ENCODE measurements at places on chromosomes 7 and 10.
A peak's percentile ranks its signal among the peaks of the same experiment; 100 is the strongest.

DNA sequence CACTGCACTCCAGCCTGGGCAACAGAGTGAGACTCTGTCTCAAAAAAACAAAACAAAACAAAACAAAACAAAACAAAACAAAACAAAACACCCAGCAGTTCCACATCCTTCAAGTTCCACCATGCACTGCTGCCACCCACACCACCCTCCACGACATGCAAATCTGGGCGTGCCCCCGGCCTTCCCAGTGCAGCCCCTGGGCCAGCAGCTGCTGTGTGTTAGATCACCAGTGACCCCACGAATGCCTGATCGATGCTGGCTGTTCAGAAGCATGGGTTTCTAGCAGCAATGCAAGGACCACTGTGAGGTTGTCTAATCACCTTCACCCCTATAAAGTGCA lies 36.3 kb downstream of the ELFN1 start:
- no peaks in the 10 kb centered on the region for H3K36me3 ChIP-seq
- no peaks in the 10 kb centered on the region for H3K4me1 ChIP-seq
- no peak overlapping the region for H3K27ac ChIP-seq
- H3K27me3 ChIP-seq, result no peaks in the 10 kb centered on the region
- DNase-seq, result no peak

DNA sequence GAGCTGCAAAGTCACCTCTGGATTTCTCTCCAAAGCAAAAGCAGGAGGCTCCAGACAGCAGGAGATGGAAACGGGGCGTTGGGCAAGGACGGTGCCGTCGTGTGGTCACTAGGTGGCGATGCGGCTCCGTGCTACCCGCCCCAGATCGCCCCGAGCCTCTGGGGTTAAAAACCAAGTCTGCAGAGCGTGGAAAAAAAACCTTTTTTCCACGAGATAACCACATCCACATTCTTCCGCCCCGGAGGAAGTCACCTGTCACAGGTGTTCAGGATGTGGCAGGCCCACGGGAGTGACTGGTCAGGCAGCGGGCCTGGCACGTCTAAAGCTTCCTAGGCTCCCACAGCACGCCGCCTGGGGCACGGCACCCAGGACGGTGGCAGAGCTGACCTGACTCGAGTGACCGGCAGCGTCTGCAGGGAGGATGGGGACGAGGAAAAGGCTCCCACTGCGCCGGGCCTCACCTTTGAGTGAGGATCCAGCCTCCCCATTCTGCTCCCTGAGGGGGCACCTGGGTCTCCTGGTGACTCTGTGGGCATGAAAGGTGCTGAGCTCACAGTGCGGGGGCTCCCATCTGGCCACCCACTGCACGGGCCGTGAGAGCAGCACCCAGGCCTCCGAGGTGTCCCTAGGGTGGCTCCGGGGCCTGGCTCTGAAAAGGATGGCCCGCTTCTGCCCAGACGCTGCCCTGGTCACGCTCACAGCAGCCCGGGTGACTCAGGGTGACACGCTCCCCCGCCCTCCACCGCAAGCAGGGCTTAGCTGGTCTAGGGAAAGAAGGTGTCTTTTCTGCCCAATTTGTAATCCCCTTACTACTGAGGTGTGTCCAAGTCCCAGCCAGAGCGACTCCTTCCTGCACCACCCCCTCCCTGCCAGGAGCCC lies 71.3 kb upstream of the TNRC18 start:
- H3K4me1 ChIP-seq, result peaks cover 29% of the 10 kb centered on the region
- H3K27ac ChIP-seq, result peak overlapping the region; percentile 66
- H3K4me3 ChIP-seq, result peak overlapping the region; percentile 59
- DNase-seq, result peak; percentile 86
- H3K36me3 ChIP-seq, result no peaks in the 10 kb centered on the region
- no peaks in the 10 kb centered on the region for H3K27me3 ChIP-seq

DNA sequence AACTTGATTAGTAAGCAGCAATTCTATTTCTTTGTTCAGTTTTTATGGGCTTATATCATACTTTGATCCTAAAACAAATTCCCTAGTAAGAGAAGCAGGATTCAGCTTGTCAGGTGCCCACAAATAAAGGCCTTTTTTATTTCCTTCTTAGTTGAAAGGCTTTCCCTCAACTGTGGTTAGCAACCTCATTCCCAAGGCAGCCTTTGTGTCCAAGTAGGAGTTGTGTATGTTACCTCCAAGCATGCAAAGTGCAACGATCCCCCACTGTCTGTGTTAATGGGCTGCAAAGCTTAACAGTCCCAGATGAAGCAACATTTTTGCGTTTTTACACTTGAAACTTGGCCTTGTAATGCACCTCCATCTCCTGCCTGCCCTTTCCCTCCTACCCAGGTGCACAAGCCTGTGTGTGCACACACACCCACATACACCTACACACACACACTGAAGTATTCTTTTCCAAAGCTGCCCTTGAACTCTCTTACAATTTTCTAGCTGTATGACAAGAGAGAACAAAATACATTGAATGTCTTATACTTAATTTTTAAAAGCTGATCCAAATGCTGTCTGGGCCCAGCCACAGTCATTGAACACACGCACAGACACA lies 278.2 kb downstream of the SNX13 start:
- no peak overlapping the region for H3K4me3 ChIP-seq
- DNase-seq, result no peak
- no peaks in the 10 kb centered on the region for H3K4me1 ChIP-seq

- H3K36me3 ChIP-seq, result no peaks in the 10 kb centered on the region
- no peaks in the 10 kb centered on the region for H3K27me3 ChIP-seq
- DNase-seq, result no peak
- H3K4me1 ChIP-seq, result no peaks in the 10 kb centered on the region
- no peak overlapping the region for H3K4me3 ChIP-seq
- no peak overlapping the region for H3K27ac ChIP-seq
Observed at GRCh38 chr7:82044497-82045080, 274.7 kb upstream of the HGF start.

DNA sequence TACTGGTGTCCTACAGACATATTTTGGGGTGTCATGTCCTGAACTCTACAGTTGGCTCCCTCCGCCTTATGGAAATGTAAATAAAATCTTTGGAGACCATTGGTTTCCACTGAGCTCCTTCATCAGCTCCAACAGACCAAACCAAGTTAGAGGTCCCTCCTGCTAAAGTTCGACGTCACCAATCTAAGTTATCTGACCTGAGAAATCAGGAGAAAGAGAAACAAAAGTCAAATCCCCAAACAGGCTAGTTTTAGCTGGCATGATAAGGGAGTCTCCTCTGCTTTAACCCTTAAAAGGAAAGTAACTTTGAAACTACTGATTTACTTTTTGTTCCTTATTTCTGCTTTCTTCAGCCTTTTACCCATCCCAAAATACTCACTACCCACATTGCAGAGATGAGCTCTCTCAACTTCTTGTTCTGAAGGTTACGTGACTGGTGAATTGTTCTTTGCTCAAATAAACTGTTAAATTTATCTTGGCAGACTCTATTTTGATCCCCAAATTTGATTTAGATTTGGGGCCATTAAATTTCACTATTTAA lies 39.9 kb downstream of the AVL9 start:
- no peaks in the 10 kb centered on the region for H3K27me3 ChIP-seq
- H3K36me3 ChIP-seq, result peaks cover 8% of the 10 kb centered on the region
- H3K4me1 ChIP-seq, result no peaks in the 10 kb centered on the region
- H3K27ac ChIP-seq, result no peak overlapping the region
- no peak for DNase-seq
- no peak overlapping the region for H3K4me3 ChIP-seq

- peaks cover 18% of the 10 kb centered on the region for H3K27me3 ChIP-seq
- peak; percentile 65 for DNase-seq
- H3K27ac ChIP-seq, result no peak overlapping the region
- peaks cover 12% of the 10 kb centered on the region for H3K4me1 ChIP-seq
- peak overlapping the region; percentile 3 for H3K4me3 ChIP-seq
Observed at GRCh38 chr7:116525298-116525912, 569 bp downstream of the CAV1 start.

Measured in B cell (primary cell).